ENCODE measurements at places on chromosomes 13 and 19.

GRCh38 chr13:28251466-28251865 lies 113.1 kb downstream of the PAN3 start:
- DNase-seq: no peak

DNA sequence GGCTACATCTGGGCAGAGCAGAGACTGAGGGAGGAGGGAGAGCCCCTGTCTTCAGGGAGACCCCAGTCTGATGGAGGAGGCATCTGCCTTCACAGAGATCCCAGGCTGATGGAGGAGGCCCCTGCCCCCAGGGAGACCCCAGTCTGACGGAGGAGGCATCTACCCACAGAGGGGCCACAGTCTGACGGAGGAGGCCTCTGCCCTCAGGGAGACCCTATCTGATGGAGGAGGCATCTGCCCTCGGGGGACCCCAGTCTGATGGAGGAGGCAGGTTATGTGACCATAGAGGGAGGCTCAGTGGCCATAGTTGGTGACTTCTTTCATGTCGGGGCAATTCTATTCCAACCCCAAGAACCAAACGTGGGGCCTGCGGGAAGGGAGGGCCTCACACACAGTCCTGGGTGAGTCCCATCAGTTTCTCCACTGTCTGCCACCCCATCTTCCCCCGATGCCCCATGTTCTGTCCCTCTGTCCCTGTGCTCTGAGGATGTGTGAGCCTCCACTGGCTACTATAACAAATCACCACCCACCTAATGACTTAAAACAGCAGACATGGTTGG lies 14.3 kb downstream of the MISP start:
- no peak for DNase-seq

DNA sequence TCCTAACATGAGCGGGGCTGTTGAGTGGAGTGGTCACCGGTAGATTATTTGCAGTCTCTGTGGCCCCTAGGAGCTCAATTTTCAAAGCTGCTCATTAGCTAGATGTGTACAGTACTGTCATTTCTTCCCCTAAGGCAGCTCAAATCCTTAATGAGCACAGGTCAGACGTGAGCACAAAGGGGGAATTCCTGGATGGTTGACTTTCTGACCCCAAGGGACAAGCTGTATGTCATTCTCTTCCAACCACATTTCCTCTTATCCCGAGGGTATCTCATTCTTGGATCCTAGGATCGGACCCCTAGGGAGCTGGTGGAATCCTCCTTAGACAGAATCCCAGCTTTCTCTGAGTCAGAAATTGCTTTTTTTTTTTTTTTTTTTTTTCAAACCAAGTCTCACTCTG lies 5.7 kb upstream of the OR7G3 start:
- DNase-seq: no peak

DNA sequence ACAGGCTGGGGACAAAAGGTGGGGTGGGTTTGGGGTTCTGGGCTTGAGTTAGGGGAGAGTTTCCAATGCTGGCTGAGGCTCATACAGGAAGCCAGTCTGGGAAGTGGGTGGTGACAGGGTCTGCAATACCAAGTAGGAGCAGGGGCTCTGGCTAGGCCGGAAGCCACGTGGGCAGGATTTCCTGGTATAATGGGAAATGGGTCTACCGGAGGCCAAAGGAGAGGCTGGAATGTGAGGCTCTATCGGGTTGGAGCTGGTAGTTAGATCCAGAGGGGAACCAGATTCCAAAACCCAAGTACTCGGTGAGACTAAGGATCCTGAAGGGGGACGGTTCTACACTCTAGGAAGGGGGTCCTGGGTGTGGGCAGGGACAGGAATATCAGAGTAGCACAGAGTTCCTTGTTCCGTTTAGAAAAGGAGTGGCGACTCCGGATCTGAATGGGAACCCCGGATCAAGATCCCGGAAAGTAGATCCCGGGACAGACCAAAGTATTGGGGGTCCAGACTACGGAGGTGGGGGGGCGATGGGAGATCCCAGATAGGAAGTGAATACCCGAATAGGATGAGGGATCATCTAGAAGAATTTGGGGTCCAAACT lies 802 bp downstream of the CDC37 start:
- no peak for DNase-seq

DNA sequence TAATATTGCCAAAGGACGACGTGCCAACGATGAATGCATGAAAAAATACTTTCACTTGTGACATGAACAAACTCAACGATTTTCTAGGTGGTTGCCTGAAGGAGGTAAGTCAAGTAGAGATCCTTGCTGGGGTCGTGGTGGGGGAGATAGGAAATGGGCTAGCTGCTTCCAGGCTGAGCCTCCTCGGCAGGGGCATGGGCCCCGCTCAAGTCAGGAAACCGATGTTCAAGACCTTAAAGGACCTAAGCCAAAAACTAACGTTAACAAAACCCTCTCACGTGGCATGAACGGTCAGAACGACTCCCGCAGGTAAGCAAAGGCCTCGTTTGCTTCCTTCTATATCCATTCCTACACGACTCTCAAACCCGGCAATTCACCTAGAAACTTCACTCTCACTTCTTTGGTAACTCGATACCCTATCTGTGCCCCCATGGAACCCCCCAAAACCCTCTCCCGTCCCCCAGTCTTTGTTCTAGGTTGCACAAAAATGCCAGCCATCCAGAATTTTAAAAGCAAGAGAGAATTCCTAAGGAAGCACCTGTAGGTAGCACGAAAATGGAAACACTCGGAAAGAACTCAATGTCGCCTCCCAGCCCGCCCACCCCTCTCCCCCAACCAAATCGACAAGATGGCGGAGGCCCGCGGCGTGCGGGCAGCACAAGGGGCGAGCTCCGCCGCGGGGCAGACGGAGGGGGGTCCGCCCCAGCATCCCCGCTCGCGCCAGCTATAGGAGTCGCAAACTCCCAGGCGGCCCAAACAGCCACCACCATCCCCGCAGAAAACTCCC lies 13.6 kb downstream of the ACP4 start:
- DNase-seq: no peak

DNA sequence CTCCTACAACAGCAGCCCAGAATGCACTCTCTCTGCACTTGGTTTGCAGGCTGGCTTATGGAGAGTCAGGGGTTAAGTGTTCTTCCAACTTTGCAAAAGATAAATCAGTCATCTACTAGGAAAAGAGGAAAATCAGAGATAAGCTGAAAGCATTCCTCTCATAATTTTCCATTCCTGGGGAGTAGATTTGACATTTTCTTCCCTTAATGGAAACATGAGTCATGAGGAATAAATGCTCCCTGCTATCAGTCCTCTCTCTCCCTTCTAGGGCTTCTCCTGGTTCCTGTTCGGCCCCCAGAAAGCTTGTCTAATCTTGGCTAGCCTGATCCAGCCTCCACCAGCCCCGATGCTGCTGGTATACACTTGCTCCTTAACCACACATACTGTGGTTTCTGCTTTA lies 28.4 kb upstream of the ENOX1 start:
- no peak for DNase-seq

DNA sequence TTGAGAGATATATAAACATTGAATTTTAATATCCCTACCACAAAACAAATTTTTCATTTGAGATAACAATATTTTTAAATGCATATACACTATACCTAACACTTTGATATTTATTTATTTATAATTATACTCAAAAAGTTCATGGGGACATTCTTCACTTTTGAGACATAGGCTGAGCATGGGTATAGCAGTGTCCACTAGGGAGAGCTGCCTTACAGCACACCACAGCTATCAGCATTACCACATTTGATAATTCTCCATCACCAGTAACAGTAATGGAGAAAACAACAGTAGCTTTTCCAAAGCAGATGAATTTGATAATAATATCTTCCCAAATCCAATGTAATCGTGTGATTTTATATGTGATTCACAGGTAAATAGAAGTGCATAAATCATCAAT lies 626.1 kb downstream of the DACH1 start:
- DNase-seq: no peak

GRCh38 chr19:13839938-13840304 lies 37.0 kb upstream of the NANOS3 start:
- no peak for DNase-seq

GRCh38 chr13:78680115-78680561 lies 21.2 kb upstream of the OBI1 start:
- DNase-seq: no peak

- DNase-seq: no peak
Observed at GRCh38 chr13:68050761-68051160, 820.6 kb upstream of the PCDH9 start.

DNA sequence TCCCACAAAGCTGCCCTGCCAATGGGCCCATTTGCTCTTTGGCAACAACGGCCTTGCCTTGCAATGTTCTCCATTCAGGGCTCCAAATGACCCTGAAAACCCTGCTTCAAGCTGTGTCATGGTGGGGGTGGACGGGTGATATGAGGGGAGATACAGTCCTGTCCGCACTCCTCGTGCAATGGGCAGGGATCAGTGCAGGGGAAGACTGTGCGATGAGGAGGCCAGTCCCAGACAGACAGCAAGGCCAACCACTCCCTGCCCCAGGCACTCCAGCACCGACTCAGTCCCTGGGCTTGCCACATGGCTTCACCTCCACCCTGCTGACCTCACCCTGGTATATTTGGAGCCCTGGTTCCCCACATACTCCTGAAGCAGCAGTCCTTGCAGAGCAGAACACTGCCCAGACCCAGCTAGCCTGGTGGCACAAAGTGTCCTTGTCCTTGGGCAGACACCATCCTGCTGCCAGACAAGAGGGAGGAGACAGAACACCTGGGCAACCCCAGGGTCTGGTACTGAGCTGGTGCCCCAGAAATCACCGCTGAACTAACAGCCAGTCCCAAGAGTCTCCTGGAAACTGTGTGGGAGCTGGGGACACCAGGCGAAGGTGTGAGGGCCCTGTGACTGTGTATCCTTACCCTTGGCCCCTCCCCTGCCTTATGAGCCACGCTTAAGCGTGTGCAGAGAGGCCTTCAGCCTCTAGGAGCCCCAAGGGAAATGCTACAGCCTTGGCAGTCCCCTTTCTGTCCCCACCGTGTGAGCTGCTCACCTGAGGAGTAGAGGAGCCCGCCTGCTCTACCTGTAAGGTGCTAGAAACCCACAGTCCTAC lies 9.1 kb upstream of the SLC35E1 start:
- no peak for DNase-seq

DNA sequence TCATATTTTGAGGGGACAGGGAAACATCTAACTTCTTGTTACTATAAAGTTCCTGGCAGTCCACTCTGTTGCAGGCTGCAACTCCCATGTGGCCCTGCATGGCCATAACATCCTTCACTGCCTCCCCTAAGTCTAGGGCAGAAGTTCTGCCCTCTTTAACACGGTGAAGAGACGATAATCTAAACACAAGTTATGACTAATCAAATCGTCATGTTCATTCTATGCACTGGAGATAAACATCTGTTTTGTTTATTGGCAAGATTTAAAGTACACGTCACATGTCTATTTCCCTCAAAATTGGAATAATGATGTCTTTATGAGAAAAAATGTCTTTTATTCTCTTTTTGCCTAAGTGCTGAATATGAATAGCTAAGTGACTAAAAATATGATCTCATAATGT lies 1629.4 kb downstream of the PCDH9 start:
- no peak for DNase-seq
